ENCODE measurements at places on chromosomes 4 and X. TPM values are rescaled to one million over a fixed set of nuclear protein-coding genes. Genes with fewer than 3 reads are reported as not detected.

The CLDN22 gene
- total RNA-seq = not detected

The XK gene
- total RNA-seq = not detected

The DNAAF6 gene
- not detected for total RNA-seq

The EREG gene
- total RNA-seq = not detected

The HEPH gene
- total RNA-seq = not detected

The CHIC2 gene
- 12.8 TPM for total RNA-seq

The ATP2B3 gene
- total RNA-seq = not detected

The C4orf50 gene
- 2.1 TPM for total RNA-seq

- ATAC-seq = no peak
Observed at GRCh38 chrX:72307646-72308051, 1.9 kb upstream of the CITED1 start.

DNA sequence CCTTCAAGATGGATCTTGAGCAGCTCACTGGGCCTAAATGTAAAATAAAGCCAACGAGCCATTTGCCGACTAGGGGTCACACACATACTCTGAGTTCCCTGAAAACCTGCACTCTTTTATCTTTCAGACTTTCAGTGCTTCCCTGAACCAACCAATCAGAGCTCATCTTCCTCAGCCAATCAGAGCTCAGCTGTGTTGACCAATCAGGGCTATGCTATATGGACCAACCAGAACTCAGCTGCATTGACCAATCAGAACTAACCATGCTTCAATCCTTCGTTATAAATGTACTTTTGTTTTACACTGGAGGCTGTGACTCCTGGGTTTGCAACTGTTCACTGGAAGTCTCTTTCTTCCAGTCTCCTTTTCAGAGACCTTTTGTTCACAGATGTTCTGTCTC, 19.3 kb downstream of the SLC25A53 start:
- ATAC-seq = peak; percentile 42

- ATAC-seq = no peak
Observed at GRCh38 chr4:15005474-15006115, 3.3 kb downstream of the CPEB2 start.

- ATAC-seq = no peak
Observed at GRCh38 chrX:56783996-56784620, 55.1 kb downstream of the NBDY start.

- ATAC-seq = no peak
Observed at GRCh38 chr4:73001885-73002284, 67.6 kb downstream of the COX18 start.

GRCh38 chr4:152655272-152656129, 24.3 kb downstream of the TMEM154 start:
- ATAC-seq = no peak

DNA sequence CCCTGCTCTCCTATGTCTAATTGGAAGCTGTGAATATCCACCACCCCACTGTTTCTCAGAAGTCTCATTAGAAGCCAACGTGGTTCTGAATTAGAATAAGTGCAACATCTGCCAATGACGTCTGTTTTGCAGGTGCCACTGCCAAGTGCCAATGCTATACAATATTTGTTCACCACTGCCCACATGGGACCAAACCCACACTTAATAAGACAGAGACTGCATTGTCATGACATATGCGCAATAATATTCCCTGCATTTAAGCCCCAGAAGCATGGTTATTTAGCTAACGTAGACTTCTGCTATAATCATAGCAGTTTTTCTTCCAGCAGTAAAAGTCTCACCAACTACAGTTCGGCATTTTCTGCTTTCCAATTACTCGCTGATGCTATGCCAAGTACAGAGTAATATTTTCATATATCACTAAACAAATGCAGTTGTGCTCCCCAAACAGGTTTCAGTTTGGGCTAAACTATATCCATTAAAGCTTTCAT, 262.5 kb upstream of the PCDH18 start:
- ATAC-seq = no peak

- no peak for ATAC-seq
Observed at GRCh38 chr4:1003271-1004070, 8.0 kb upstream of the FGFRL1 start.

GRCh38 chr4:176437756-176438155, 118.0 kb downstream of the SPCS3 start:
- ATAC-seq = no peak

DNA sequence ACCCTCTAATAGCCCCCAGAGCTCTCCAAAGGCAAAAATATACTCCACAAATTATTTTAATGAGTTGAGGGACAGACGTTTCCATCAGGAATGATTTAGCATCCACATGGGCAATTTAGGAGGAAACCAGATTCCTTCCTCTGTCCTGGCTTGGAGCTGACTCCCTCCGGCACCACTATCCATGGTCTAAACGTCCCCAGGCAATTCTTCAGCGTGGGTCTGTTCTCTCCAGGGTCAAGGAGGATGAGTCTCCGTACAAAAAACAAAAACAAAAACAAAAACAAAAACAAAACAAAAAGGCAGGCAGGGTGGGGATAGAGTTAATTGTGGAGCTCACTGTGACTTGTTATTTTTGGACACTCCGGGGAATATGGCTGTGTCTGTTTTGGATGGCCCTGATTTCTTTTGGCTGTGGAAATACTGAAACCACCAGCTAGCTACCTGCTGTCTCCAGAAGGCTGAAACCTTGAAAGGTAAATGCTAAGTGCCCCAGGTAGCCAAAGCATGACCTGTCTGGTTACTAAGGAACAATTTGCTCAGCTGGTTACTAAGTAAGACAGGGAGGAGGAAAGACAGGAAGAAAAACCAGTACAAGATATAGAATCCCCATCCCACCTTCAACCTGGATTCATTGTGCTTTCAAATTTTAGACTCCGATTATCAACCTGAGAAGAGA, 419.1 kb upstream of the LCORL start:
- no peak for ATAC-seq

DNA sequence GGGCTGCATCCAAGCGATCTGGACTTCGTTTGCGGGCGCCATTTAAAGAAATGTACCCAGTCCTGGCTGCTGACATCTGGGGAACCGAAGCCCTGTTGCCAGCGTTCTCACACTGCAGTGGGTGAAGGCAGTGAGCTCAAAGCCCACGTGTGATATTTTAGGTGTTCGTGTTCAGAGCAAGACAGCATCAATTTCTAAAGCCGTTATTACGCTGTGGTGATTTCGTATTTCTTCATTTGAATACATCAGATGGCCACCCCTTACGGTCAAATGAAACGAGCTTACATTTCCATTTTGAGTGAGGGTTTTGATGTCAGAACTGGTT, 376 bp upstream of the C4orf36 start:
- ATAC-seq = peak; percentile 12

GRCh38 chr4:81914623-81915022, 442.9 kb upstream of the RASGEF1B start:
- ATAC-seq = peak; percentile 7

- no peak for ATAC-seq
Observed at GRCh38 chr4:107216379-107216778, 180.3 kb upstream of the DKK2 start.

DNA sequence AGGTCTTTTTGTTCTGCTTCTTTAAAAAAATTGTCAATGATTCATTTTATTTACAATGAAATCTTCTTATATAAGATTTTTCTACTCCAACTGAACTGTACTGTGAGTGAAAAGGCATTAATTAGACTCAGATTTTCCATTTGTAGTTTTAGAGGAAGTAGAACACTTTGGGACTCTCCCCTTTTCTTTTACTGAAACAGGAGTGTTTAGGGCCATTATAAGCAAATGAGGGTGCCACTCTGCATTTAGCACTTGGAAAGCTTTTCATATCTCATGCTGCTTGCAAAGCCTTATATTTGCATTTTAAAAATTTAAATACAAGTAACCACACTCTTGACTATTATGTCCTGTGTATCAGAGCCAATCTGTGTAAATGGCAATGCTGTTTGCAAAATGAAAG, 584.3 kb downstream of the KLHL13 start:
- ATAC-seq = no peak

GRCh38 chr4:78222575-78223186, 165.6 kb downstream of the FRAS1 start:
- ATAC-seq = no peak

- no peak for ATAC-seq
Observed at GRCh38 chr4:103098756-103099440, 736 bp downstream of the BDH2 start.

DNA sequence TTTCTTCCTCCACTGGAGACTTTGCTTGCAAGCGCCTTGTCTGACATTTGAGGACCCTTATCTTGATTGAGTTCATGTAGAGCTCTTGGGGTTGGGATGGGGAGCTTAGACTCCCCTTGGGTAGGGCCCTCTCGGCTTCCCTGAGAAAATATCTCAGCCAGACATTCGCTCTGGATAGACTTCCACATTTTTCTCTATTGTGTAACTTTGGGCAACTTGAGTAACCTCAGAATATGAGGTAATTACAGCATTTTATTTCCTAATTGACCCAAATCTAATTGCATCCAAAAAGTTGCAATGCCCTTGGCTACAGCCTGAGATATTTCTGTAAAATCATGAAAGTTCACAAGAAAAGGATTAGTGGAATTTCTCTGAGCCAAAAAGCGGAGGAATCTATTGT, 102.8 kb upstream of the MXRA5 start:
- no peak for ATAC-seq

- no peak for ATAC-seq
Observed at GRCh38 chr4:15253349-15253748, 174.5 kb upstream of the C1QTNF7 start.

DNA sequence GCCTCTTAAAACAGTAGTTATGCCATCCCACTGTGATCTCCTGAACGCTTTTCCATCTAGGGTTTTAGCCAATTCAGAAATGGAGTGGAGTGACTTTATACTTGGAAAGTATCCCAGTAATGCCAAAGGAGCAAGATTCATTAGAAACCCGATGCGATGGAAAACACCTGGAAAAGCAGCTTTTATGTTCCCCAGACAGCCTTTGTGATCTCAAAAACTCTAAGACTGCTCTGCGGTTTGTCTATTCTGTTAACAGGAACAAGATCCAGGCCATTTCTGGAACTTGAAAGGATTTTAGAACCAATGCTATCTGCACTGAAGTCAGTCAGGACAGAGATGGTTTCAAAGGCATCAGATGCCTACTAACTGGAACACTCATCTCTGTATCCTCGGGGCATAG, 145.1 kb downstream of the APBB2 start:
- no peak for ATAC-seq

GRCh38 chrX:105307762-105308161, 87.3 kb upstream of the TEX13A start:
- ATAC-seq = no peak

GRCh38 chr4:79679859-79680258, 271.8 kb upstream of the GK2 start:
- no peak for ATAC-seq

DNA sequence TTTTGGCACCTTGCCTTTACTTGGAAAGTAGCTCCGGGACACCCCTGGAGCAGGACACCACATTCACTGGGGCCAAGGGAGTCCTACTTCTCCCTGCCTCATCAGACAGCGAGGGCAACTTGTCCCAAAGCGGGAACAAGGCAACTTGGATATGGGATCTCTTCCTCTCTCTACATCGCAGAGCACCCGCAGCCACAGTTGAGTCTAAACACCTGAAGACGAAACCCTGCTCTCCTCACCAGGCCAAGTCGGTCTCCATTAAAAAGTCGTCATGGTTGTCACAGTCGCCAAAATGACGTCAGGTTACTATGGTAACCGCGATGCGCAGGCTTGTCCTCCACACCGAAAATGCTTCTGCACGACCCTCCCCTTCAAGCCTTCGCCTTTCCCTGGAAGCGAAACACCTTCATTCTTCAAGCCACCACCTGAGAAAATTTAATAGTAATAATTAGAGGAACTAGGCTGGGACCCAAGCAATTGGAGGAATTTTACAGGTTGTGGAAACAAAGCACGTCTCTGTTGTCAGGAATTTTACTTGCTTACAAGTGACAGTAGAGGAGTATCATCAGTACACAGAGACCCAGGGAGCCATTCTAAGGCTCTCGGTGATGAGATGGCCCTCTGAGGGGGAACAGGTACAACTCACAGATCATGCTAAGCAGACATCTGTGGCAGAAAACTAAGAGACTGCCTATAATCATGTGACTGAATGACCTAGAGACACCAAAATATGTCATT, 30.5 kb upstream of the TCEAL4 start:
- peak; percentile 82 for ATAC-seq

DNA sequence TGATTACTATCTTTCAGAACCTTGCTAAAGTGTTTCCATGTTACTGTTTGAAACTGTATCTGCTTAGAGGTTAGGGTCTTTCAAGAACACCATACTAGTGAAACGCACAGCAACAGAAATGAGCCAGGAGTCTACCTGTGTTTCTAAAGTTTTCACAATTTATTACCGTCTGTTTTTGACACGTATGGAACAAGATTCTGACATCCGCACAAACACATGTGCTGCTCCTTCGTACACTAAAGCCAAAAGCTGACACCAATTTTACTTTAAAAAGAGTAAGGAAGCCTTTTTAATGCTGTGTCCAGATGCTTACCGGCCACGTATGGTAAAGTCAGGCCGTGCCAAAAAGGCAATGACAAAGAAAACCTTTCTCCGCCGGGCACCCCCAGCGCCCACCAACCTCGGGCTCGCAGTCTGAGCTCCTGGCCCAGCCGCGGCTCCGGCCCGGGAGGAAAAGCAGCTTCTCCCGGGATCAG, 532 bp downstream of the RPS4X start:
- no peak for ATAC-seq

- ATAC-seq = no peak
Observed at GRCh38 chrX:46730765-46731164, 28.2 kb downstream of the SLC9A7 start.

- no peak for ATAC-seq
Observed at GRCh38 chr4:145960012-145960411, 21.4 kb upstream of the ZNF827 start.

- ATAC-seq = peak; percentile 49
Observed at GRCh38 chr4:40471923-40472322, 136.8 kb downstream of the CHRNA9 start.

DNA sequence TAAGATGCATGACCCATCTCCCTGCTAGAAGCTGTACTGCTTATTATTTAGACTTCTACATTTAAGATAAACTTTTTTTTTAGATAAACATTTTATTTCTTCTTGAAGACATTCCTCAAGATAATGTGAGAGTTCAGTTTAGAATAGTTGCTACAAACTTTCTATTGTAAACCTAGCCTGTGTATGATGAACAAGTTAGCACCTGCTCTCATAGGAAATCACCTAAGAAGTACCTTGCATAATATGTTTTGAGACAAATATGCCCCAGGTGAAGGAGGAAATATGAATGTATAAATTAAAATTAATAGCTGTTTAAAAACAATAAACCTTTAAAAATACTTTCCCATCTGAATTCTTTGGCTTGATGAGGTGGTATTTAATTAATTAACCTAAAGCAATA, 35.6 kb downstream of the RASGEF1B start:
- ATAC-seq = no peak

All from activated T-helper 17 cell treated with anti-CD3 and anti-CD28 coated beads, Interleukin-2, amount 50 U/mL, for 72 hours (primary cell).